ENCODE measurements at places on chromosomes 13 and 19.

DNA sequence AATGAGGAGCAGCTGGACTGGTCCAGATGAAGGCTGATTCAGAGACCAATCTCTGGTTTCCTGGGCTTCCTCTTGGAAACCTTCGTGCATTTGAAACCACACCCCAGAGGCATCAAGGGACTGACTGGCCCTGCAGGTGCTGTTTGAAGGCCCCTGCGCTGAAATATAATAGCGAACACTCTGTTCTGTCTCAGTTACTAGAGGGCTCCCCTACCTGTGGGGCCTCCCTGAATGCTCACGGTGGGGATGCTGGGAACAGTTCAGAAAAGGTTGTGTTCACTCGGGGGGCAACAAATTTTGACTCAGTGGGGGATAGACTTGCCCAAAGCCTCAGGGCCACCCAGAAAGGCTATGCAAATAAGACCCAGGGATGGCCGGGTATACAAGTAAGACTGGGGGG lies 6.4 kb downstream of the CCDC8 start:
- DNase-seq = no peak

DNA sequence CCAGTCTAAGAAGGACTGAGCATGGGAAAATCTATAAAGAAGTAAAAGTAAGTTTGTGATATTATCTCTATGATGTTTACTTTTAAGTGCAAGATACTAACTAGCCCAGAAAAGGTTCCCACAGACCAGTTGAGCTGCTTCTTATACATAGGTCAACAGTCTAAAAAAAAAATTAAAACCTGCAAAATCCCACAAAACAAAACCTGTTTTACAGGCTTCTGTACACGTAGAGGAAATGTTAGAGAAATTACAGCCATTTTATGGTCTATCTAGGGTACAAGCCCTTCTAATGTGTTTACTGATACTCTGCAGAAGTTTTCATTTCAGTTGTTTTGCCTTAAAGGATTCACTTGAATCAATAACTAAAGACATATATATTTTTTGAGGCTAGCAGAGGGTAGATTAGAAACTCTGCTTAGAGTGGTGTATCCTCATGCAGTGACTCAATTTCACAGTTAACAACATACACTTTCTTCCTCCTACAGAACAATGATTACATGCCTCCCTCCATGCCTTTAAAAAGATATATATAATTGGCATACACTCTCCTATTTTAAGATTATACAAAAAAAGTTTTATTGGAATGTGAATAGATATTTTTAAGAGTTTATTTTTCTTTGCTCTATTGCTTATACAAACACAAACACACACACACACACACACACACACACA lies 43.9 kb downstream of the CAB39L start:
- no peak for DNase-seq

DNA sequence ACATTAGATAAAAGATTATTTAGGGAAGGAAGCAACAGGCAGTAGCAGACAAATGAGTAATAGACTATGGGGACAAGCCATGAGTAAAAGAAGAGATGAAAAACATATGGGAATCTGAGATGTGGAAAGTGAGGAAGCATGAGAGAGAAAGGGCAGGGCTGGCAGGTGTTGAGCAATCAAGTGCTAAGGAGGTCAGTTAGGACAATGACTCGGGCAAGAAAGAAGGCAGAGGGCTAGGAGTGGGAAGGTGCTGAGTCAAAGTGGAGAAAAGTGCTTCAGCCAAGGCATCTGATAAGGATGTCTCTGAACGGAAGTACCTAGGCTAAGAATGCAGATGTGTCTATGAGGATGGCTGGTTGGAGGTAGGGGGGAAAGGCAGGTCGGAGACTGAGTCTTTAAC lies 291.9 kb upstream of the HTR2A start:
- DNase-seq = no peak

GRCh38 chr13:51758691-51759090 lies 45.3 kb downstream of the DHRS12 start:
- no peak for DNase-seq

DNA sequence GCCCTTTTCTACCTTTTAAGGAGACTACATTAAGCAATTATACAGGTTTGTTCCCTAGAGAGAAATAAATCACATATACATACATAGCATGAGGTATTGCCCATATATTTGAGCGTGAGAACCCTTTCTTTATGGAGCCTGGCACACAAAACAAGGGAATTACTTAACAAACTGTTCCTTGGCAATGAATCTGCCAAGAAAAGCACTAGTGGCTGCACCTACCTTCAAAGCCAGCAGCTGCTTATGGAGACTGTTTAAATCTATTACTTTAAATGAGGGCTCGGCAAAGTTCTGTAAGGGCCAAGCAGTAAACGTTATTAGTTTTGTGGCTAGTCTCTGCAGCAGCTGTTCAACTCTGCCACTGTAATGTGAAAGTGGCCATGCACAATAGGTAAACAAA lies 7.0 kb downstream of the RFX1 start:
- DNase-seq = no peak

DNA sequence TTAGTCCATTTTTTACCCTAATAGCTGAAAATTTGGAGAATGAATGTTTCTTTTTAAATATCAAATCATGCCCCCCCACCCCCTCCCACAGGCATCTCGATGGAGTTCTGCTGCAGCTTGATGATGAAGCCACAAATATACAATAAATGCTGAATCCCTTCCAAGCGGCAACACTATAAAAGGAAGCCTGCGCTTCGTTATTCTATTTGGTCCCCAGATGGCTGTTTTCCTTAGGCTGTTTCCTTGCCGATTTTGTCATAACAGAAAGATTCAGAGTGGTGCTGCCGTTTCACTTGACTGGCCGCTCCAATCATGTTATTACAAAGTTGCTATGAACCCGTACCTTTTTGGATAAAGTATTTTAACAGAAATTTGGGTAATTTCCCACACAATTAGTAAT lies 79.5 kb downstream of the MYO16 start:
- DNase-seq = no peak

- no peak for DNase-seq
These were observed 29.7 kb upstream of the FXYD3 start for GRCh38 chr19:35085947-35086346.

GRCh38 chr13:29887030-29887557 lies 36.7 kb upstream of the UBL3 start:
- no peak for DNase-seq

- no peak for DNase-seq
These were observed 6.3 kb upstream of the SPIB start for GRCh38 chr19:50412419-50412818.

GRCh38 chr19:6862673-6863078 lies 24.7 kb upstream of the ADGRE1 start:
- DNase-seq = peak; percentile 81

- DNase-seq = no peak
These were observed 50.2 kb downstream of the RFX2 start for GRCh38 chr19:6059988-6060599.

GRCh38 chr13:32173881-32174280 lies 141.3 kb downstream of the ZAR1L start:
- DNase-seq = no peak

- DNase-seq = peak; percentile 83
These were observed 6.6 kb upstream of the NPAS1 start for GRCh38 chr19:47013041-47013517.

- no peak for DNase-seq
These were observed 96.1 kb downstream of the WTIP start for GRCh38 chr19:34577531-34578101.

GRCh38 chr19:19635313-19635702 lies 7.3 kb upstream of the LPAR2 start:
- DNase-seq = no peak

DNA sequence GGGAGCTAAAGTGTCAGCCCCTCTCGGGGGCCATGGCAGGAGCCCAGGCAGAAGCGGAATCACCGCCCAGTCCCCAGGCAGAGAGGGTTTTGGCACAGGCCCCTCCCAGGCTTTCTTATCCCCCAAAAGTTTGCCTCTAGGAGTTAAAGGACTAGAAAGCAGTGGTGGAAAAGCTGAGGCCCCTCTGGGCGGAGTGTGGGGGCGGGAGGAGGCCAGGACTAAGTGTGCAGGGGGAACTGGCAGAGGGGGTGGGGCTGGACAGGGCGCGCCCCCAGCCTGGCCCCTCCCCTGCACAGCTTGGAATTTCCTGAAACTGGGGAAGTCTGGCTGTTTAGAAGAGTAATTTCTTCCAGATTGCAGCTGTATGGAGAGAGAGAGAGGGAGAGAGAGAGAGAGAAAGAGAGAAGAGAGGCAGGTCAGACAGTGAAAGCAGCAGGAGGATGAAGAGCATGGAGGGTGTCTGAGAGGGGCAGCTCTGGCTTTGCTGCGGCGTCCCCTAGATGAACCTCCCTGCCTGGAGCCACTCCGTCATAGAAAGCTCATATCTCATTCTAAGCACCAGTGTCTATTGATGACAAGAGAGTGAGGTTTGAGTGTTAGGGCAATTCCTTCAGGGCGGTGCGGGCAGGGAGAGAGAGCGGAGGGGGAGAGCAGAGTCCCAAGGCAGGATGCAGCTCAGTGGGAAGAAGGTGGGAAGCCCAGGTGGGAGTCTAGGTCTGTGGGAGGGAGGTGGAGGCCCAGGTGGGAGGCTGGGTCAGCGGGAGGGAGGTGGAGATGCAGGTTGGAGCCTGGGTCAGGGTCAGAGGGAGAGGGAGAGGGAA lies at the start of gene CDC42EP5:
TSS of gene CDC42EP5 (minus strand) at position 226 of the 821 bp plus-strand sequence. CDS start 7,749 bp downstream, outside the sequence.
- peak; percentile 33 for DNase-seq

All from neural crest cell (in vitro differentiated cells).